ENCODE measurements at places on chromosomes 2 and 18. TPM values are rescaled to one million over a fixed set of nuclear protein-coding genes. Genes with fewer than 3 reads are reported as not detected.

POLR1A gene
- 6.6 TPM for polyA plus RNA-seq

GAREM1 gene
- polyA plus RNA-seq, result 3.8 TPM

MREG gene
- polyA plus RNA-seq, result 0.89 TPM

DNA sequence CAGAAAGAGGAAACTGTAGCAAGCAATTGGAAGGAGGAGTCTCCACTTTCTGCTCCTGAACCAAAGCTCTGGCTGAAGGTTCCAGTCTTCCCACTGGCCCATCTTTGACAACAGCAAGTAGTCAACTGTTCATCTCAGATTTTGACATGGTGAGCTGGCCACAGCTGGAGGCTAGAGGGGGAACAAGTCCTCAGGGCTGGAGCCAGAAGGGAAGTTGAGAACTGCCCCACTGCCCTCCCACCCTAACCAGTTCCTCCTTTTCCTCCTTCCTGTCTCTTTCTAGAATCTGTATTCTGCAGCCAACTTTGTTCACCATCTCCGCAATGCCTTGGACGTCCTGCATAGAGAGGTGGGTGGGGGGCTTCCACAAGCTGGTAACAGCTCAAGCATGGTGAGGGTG lies 105.8 kb downstream of the PLB1 start:
- no peak for DNase-seq

GRCh38 chr2:121076885-121077549 lies 208.0 kb downstream of the TFCP2L1 start:
- no peak for DNase-seq

- no peak for DNase-seq
Measured at GRCh38 chr2:100376836-100377235, 40.6 kb downstream of the CHST10 start.

GRCh38 chr2:206556357-206556949 lies 85.8 kb upstream of the FAM237A start:
- no peak for DNase-seq

- DNase-seq, result no peak
Measured at GRCh38 chr2:113175042-113175628, 1.4 kb downstream of the PSD4 start.
